ENCODE measurements at places on chromosomes 5 and 9.

- no peak for DNase-seq
These were observed 17.2 kb downstream of the PPARGC1B start for GRCh38 chr5:149747141-149747832.

GRCh38 chr9:133252301-133253020 lies 22.5 kb downstream of the ABO start:
- no peak for DNase-seq

GRCh38 chr9:114919611-114920010 lies 10.8 kb downstream of the TNFSF8 start:
- DNase-seq: no peak

DNA sequence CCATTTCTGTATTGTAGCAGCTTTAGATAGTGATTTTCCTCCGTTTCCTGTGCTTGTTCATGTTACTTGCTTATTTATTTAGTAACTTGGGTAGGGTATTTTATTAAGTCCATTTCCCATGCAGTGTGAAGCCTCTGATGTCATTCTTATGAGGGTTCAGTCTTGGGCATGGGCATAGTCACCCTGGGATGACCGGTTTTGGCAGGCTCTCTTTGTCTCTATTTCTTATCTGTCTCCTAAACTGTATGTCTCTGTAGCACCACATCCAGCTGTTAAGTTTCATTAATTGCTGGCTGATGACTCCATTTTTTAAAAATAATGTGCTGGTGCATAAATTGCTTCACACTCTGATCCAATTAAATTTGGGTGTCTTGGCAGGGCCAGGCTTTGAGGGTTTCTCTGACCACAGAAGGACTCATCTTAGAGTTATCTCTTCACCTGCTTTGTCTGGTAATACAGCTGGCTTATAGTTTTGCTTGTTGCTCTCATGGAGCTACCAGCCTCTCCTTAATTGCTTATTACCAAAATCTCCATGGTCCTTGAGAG lies 173.3 kb upstream of the VLDLR start:
- no peak for DNase-seq

DNA sequence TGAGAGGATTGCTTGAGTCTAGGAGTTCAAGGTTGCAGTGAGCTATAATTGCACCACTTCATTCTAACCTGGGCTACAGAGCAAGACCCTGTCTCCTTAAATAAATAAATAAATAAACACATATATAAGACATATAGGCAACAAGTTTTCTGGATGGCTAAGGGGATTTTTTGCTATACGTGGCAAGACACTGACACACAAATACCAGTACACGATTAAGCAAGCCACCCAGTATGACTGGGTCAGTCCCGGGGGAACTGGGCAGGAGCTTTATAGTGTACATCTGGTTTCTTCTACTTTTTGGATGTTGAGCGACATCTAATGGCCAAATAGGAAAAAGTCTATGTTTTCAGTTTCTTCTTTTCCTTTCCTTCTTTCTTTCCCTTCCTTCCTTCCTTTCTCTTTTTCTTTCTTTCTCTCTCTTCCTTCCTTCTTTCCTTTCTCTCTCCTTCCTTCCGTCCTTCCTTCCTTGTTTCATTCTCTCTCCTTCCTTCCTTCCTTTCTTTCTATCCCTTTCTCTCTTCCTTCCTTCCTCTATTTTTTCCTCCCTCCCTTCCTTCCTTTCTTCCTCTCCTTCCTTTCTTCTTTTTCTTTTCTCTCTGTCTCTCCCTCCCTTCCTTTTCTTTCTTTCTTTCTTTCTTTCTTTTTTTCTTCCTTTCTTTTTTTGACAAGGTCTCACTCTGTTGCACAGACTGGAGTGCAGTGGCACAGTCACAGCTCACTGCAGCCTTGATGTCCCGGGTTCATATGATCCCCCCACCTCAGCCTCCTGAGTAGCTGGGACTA lies 47.0 kb upstream of the PLIN2 start:
- no peak for DNase-seq

DNA sequence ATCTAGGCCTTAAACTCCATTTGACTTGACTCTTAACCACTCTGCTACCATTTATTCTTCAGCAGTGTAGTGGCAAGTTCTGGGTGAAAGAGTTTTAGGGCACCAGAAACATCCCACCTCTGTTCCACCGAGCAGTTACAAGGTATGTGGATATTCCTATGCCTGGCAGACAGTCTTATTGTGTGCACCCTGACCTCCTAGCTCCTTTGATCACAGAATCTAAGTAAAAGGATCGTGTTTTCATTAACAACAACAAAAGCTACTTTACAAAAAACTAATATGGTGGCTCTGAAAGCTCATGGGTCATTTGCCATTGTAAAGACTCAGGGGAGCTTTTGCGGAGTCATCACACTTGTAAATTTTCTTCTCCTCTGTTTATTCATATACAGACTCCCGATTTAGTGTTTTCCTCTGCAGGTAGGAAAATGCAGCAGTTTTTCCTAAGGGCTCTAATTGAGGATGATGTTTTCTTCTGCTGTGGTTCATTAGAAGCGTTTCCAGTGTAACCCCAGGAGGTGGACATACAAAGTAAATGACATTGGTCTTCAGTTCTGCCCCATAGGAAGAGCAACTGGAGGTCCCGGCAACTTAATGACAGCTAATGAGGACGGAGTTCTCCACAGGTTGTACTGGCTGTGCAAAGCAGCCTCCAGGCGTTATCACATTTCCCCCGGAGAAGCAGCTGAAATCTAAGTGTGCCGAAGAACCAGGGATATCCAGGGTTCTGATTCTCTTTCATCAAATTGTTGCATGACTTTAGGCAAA lies 78.2 kb downstream of the ATP10B start:
- no peak for DNase-seq

DNA sequence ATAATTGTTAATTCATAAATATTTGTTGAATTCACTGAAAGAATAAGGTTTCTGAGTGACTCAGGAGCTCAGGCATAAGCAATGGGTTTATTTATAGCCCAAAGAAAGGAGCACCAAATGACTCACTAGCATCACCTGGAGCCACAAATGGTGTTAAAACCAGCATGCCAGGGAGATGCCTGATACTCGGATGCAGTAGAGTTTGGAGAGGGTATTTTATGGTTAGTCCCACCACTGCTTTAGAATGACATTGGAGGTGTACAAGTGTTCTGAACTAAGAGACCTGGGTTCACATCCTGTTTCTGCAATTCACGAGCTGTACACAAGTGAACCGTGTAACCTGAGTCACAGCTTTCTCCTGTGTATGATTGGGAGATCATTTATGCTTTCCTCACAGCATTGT lies 25.2 kb downstream of the CCL28 start:
- no peak for DNase-seq

DNA sequence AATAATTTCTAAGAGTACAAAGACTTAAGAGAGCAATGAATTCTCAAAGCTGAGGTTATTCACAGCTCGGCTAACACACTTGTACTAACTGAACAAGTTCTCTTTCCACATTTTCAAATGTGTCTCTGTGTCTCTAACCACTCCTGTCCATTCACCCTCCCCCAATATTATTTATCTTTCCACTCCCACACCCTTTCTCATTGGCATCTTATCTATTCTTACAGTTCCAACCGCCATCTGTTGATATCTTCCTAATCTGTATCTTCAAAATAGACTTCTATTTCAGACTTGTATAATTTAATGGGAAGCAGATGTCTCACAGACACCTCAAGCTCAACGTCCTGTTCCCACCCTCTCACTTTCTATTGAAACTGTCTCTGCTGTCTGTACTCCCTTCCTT lies 205.9 kb downstream of the ANXA1 start:
- DNase-seq: no peak

- DNase-seq: no peak
These were observed 49.7 kb upstream of the PLEKHG4B start for GRCh38 chr5:42250-42649.

DNA sequence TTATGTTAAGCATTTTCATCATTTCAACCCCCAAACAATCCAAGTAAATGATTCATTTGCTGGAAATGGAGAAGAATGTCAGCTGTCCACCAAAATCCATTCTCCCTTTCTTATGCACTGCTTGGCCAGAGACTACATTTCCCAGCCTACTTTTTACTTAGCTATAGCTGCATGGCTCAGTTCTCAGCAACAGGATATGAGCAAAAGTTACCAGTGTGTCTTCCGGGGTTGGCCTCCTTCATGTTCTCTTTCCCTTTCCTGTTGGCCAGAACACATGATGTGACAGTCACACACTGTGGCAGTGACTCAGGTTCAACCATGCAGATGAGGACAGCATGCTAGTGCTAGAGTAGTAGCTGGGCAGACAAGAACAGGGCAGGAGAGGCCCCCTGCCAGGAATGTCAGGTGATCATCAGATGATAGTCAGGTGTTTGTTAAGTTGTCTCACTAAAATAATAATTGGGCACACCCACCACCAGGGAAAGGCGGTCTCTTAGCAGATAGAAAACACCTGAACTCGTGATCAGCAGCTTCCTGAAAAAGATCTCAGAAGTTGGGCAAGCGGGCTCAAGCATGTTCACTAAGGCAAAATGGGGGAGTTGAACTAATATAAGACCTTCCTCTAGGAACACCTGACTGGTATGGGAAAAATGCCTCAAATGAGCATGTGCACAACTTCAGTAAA lies 12.2 kb downstream of the GPR150 start:
- DNase-seq: no peak

DNA sequence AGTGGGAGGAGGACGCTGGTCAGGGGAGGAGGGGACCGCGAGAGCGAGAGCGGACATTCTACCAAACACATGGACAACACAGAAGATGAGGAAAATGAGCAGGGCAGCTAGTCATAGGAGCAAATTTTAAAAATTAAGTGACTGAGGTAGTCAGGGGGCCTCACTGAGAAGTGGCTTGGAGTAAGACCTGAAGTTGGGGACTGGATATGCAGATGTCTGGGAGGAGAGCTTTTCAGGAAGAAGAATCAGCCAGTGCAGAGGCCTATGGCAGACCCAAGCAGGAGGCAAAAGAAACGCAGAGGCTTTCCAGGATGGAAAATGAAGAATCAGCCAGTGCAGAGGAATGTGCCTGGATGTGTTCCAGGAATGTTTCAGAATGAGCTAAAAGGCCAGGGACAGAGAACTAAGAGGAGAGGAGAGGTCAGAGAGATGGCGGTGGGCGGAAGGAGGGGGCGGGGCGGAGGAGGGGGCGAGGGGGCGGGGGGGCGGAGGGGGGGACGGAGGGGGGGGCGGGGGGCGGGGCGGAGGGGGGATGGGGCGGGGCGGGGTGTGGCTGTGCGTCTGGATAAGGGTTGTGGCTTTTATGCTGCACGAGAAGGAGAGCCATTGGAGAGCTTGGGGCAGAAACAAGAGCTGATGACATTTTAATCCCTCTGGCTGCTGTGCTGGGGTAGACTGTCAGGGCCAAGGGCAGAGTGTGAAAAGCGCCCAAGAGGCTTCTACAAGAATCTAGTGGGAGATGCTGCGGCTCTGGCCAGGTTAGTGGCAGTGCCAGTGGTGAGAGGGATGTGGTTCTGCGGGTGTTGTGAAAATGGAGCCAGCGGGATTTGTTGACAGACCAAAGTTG lies 129.6 kb downstream of the KCNIP1 start:
- DNase-seq: no peak

- no peak for DNase-seq
These were observed 144.2 kb upstream of the SMARCA2 start for GRCh38 chr9:1870915-1871314.

GRCh38 chr5:102411-103043 lies 10.6 kb downstream of the PLEKHG4B start:
- DNase-seq: no peak

DNA sequence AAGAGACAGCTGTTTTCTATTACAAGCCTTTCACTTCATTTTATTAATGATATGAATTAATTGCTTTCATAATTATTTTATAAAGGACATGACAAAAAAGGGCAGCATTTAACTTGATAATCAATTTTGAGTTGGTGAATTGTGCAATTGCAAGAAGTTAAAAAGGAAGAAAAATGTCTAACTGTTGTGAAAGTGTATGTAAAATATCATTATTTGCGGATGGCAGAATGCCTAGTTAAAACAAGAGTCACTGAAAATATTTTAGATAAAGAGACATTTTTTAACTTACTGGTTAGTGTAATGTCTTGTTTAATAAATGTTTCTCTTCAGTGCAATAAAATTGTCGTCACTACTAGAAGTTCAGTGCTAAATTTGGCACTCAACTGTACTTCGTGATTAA lies 57.6 kb upstream of the HTR4 start:
- no peak for DNase-seq

DNA sequence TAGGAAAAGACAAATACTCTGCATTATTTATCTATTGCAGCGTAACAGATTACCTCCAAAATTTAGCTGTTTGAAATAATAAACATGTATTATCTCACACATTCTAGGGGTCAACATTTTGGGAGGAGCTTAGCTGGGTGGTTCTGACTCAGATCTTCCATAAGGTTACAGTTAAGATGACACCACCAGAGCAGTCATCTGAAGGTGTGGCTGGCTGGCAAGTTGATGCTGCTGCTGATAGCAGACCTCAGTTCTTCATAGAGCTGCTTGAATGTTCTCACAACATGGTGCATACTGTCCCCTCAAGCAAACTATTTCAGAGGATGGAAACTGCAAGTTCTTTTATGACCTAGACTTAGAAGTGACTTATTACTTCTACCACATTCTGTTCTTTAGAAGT lies 146.3 kb upstream of the FSTL4 start:
- no peak for DNase-seq

DNA sequence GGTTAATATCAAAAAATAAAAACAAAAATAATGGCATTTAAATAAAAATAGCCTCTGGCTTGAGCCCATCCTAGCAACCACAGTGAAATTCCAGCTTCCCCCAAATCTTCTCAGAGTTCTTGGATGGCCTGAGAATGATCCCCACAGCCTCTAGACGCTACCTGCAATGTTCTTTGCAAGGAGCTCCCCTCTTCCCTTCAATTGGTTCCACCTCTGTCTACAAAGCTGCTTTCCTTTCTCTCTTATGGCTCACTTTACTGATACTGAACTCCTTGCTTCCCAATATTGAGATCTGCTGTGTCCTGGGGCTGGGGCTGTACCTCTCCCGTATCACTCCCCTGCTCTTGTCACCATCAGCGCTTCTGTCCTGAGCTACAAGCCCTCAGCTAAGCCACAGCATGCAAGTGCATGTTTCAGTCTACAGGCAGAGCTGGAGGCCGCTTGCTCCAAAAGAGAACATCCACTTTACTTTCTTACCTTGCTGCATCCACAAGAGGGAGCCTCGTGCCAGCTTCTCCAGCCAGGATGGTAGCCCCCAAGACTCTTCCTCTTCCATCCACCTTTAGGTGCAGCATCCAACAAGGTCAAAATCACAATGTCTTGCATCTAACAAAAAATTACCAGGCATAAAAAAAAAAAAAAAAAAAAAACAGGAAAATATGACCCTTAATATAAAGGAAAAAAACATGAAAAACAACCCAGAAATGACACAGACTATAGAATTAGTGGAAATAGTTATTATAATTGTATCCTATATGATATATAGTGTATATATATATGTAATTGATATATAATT lies 57.4 kb upstream of the PRSS3 start:
- no peak for DNase-seq

GRCh38 chr5:175195698-175196656 lies 248.0 kb downstream of the DRD1 start:
- DNase-seq: no peak

GRCh38 chr5:89728134-89728533 lies 681.4 kb downstream of the CETN3 start:
- DNase-seq: no peak

- DNase-seq: no peak
These were observed 31.8 kb upstream of the FOXB2 start for GRCh38 chr9:76987594-76988200.

Measured in stimulated activated CD8-positive, alpha-beta memory T cell treated with anti-CD3 and anti-CD28 coated beads, Interleukin-2, amount 100 ng/mL, for 1 hour (primary cell).